ENCODE measurements at places on chromosomes 11 and 22.

DNA sequence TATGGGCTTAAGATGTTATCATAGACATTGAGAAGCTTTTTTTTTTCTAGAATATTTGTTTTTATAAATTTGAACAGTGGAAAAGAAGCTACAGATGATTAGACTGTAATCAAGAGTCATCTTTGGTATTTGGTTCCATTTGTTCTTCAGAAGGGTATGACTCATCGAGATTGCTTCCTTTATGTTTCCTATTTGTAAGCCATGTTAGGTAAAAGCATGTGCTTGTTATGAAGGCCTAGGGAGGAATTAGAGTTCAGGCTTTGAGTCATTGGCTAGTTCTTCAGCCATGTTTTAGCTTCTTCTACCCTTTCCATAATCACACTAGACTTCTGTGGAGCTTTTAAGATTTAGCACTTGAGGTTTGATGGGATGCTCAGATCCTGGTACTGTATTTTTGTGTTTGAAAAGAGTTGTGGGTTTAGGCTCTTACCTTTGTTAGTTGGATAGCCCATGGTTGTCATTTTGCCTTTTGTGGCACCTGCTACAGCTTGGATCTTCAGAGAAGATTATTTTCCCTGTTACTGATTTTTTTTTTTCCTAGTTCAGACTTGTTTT, 44.3 kb downstream of the POLD3 start:
- peak; percentile 47 for DNase-seq

DNA sequence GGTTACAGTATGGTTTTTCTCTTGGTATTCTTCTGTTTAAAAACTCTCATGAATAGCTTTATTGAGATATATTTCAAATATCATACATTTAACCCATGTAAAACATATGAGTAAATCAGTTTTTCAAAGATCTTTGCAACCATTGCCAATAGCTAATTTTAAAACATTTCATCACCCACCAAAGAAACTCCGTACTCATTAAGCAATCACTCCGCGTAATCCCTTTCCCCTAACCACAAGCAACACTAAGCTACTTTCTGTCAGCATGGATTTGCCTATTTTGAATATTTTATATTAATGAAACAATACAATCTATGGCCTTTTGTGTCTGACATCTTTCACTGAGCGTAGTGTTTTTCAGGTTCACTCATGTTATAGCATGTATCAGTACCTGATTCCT, 697.9 kb upstream of the ANO5 start:
- DNase-seq, result no peak

DNA sequence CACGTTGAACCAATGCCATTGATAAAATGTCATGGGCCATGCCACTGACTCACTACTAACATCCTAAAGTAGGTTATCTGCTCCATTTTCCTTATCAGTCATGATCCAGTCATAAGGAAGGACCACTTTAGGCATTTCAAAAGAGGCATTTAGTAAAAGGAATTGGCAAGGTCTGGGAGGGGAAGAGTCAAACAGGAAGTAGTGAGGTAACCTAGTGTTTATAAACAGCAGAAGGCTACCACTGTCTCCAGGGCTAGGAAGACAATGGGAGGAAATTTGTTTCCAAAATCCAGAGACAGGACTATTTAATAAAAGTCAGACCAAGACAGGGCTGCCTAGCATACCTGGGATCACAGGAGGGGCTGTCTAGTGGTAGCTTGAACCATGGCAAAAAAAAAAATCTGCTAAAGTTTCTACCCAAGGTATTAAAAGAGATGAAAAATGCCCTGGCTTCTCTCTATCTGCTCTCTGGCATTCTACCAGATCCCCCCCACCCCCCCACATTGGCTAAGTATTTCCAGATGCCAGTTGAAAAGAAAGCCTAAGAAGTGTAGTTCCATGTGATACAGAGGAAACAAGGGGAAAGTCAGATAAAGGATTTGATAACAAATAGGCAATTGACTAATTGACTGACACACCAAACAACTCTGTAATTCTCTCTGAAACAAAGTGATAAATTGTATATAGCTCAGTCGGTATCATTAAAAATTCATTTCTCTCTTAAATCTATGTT, 50.4 kb upstream of the C11orf87 start:
- no peak for DNase-seq

DNA sequence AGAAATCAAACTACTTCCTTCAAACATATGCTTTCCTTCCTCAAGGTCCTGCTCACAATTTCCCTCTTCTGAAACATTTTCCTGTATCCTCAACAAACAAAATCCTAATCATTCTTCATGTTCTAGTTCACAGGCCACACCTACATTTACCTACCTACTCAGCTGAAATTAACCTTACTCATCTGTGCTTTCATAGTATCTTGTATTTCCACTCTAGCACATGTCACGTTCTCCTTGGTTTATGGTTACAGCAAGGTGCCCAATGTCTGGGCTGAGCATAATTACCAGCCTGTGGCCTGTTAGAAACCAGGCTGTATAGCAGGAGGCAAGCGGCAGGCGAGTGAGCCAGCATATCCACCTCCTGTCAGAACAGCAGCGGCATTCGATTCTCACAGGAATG, 13.2 kb downstream of the DCUN1D5 start:
- no peak for DNase-seq

DNA sequence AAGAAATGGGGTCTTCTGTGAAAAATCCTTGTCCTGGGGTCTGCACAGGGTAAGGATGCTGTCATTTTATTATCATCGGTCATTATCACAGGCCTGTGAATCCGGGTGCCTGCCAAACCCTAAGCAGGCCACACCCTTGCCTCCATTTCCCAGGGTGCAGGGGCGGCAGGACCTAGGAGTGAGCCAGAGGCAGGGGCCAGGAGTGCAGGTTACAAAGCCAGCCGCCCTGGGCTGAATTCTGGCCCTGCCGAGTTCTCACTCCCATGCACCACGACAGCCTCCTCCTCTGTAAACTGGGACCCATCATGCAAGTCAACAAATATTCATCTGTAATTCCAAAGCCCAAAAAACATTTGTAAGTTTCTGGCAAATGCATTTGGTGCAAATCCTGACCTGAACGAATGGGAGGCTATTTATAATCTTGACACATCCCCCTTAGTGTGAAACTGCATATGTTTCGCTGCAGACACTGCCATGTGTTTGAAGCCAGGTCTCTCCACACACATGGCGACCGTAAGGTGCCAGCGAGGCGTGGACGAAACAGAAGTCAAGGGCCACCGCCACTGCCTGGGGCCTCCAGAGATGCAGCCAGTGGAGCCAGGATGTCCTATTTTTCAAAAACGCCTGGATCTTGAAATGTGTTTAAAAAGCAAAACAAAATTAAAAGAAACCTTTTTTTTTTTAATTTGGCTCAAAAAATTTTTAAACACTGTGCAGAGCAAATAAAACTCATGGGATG, 6.7 kb downstream of the CD5 start:
- no peak for DNase-seq

GRCh38 chr22:40855071-40855978, 1.1 kb downstream of the ST13 start:
- peak; percentile 8 for DNase-seq

- DNase-seq, result no peak
Observed at GRCh38 chr22:42964994-42965699, 49.8 kb downstream of the PACSIN2 start.

DNA sequence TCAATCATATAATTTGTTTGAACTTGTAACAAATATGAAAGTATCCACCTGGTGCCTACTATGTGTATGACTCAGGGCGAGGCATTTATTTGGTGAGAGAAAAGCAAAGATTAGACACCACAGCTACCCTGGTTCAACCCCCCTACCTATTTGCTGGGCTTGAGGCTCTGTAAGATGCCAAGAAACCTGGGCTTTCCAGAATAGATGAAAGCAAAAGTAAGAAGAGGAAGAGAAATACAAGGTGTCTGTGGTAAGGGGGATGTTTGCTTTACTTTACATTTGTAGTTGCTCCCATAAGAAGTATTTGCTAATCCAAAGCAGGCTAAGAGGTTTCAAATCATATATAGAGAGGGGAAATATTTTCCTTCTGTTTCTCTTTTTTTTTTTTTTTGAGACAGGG, 61.7 kb downstream of the DDI1 start:
- DNase-seq, result no peak

GRCh38 chr22:41482319-41482935, 13.5 kb downstream of the ACO2 start:
- peak; percentile 16 for DNase-seq

- DNase-seq, result no peak
Observed at GRCh38 chr11:26578998-26579661, 7.1 kb upstream of the MUC15 start.

GRCh38 chr22:35977136-35977535, 51.5 kb downstream of the RBFOX2 start:
- DNase-seq, result no peak

- DNase-seq, result no peak
Observed at GRCh38 chr22:48320048-48320682, 1507.5 kb downstream of the BRD1 start.

- no peak for DNase-seq
Observed at GRCh38 chr11:44652901-44653644, 73.7 kb upstream of the TSPAN18 start.

DNA sequence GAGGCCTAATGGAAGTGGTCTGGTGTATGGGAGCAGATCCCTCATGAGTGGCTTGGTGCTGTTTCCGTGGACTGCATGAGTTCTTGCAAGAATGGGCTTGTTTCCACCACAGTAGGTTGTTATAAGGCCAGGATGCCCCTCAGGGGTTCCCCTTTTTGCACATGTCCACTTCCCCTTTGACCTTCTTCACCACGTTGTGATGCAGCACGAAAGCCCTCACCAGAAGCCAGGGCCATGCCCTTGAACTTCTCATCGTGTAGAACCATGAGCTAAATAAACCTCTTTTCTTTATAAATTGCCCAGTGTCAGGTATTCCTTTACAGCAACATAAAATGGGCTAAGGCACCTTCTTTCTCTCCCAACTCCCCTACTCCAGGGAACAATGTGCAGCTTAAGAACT, 2.8 kb upstream of the NARS2 start:
- no peak for DNase-seq

- DNase-seq, result no peak
Observed at GRCh38 chr11:131353766-131354165, 16.6 kb upstream of the NTM start.

DNA sequence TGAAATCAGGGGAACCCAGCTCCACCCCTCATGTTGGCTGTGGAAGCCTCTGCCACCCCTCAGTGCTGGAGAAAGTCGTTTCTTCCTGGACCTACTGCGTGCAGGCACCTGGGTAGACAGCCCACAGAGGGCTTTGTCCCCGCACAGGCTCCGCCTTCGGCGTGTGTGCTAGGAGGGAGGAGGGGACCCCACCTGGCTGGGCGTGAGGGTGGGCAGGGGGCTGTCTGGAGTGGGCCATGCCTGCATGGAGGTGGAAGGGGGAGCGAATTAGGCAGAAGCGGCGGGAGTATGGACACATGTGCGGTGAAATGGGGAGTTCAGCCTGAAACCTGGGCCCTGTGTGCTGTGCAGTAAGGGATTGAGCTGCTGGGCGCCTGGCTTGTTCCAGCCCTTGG, 49.3 kb downstream of the FBLN1 start:
- no peak for DNase-seq

- DNase-seq, result no peak
Observed at GRCh38 chr11:124122123-124122522, 6.9 kb downstream of the VWA5A start.

DNA sequence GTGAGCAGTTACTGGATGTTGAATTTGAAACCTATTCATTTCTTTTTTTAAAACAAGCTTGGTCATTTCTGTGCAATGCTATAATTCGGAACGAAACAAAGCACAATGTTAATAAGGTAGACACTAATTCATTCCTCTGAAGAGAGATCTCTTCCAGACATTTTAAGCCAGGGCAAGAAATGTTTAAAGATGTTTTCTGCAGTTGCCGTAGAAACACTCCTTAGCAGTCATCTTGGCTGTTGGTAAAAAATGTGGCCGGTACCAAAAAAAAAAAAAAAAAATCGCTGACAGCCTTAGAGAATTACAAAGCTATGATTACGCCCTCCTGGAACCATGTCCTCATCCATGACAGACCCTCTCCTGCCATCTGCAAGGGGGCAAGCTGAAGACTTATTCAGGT, 66.4 kb upstream of the TTC12 start:
- no peak for DNase-seq

- DNase-seq, result no peak
Observed at GRCh38 chr22:24185001-24185500, 3.8 kb downstream of the SUSD2 start.

GRCh38 chr22:37156686-37157435, 7.1 kb upstream of the IL2RB start:
- DNase-seq, result no peak

- DNase-seq, result no peak
Observed at GRCh38 chr22:34099278-34099677, 179.0 kb upstream of the LARGE1 start.

DNA sequence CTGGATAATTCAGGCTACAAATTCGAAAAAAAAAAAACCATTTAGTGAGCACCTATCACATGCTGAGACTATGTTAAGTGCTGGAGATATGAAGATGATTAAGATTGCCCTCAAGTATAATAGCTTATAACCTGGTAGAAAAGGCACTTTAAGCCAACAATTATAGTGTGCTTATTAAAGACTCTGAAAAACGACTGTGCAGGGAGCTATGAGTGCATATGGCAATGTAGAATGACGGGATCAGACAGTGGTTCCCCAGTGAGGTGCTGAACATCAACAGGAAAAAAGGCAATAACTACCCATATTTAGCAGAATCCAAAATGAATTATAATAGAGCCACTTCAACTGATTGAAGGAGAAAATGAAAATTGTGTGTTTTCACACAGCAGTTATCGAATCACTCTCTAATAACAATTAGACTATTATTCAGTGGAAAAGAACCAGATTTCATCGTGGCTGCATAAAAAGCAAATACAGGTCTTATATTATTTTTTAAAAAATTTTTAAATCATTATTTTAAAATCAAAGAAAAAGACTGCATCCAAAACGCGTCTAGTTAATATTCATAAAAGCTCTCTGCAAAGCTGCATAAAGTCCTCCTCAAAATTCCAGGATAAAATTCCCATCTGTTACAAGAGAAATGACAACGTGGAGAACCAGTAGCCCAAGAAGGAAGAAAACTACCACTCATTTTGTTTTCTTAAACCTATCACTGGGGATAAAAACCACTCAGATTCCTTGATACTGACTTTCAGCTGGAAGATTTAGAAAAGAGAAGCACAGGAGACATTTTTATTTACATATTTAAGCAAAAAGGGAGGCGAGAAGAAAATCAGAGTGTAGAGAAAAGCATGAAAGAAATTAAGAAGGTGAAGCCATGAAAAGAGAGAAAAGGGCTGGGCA, 1.1 kb downstream of the MTMR2 start:
- no peak for DNase-seq

- no peak for DNase-seq
Observed at GRCh38 chr22:43144949-43145348, 1.8 kb upstream of the MCAT start.

- no peak for DNase-seq
Observed at GRCh38 chr11:113488931-113489351, 13.7 kb upstream of the DRD2 start.

Measured in Daoy (cell line).